Fibroblast of mammary gland (primary cell): ENCODE measurements at places on chromosomes 12 and 14.

- no peak for DNase-seq
Measured at GRCh38 chr14:29223947-29224346, 457.4 kb downstream of the FOXG1 start.

GRCh38 chr12:53599579-53599978, 26.6 kb downstream of the ATF7 start:
- DNase-seq = no peak

GRCh38 chr12:117033382-117034221, 65.6 kb downstream of the TESC start:
- DNase-seq = no peak

DNA sequence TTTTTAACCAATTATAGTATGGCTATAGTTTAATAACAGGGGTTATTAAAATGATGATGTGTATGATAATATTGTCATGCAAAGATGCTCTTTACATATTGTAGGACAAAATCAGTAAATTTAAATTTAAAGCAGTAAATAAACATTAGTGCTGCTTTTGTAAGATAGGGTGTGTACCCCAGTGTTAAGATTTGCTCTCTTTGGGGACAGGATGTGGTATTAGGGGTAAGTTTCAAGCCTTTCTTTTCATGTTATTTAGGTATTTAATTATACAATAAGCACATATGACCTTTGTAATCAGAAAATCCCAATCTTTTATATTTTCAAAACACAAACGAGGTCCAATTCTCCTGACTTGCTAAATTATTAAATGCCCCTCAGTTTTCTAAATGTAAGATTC, 39.7 kb upstream of the RPH3A start:
- DNase-seq = no peak

DNA sequence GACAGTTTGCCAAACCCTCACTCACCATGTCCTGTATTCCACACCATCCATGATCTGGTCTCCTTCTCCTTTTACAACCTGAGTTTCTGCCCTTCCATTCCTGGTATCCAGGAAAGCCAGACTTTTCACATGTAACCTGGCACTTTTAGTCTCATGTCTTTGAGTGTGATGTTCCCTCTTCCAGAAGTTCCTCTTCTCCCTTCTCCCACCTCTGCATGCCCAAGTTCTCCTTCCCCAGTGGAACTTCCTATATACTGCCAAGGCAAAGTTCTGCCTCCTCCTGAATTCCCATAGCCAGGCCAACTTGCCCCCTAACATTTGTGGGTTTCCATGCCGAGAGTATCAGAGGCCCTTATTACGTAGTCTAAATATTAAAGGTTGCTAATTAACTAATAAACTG, 3.2 kb upstream of the ITPR2 start:
- DNase-seq = no peak

GRCh38 chr12:27968972-27969623, 3.4 kb downstream of the PTHLH start:
- DNase-seq = peak; percentile 21

GRCh38 chr12:116442304-116442703, 116.9 kb upstream of the MAP1LC3B2 start:
- DNase-seq = no peak

DNA sequence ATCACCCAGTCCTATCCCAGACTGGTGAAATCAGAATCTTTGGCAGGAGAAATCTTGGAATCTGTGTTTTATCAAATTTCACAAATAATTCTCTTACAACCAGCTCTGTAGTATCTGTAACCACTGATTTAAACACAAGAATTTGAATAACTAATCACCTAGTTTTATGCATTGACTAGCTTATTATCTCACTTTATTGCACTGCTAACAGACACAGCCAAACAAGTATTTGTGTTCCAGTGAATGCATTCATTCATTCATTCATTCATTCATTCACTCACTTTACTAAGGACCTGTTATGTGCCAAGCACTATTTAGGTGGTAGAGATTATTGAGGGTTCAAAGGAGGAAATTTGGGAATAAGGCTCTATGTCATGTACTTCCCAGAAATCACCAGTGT, 16.2 kb downstream of the LRRC74A start:
- no peak for DNase-seq
